NCI-H1436 treated with DMSO at 0.1 percent for 48 hours (cell line): ENCODE measurements at places on chromosomes 11 and 22.

- no peak for DNase-seq
These were observed 21.4 kb upstream of the FGF3 start for GRCh38 chr11:69840371-69841169.

DNA sequence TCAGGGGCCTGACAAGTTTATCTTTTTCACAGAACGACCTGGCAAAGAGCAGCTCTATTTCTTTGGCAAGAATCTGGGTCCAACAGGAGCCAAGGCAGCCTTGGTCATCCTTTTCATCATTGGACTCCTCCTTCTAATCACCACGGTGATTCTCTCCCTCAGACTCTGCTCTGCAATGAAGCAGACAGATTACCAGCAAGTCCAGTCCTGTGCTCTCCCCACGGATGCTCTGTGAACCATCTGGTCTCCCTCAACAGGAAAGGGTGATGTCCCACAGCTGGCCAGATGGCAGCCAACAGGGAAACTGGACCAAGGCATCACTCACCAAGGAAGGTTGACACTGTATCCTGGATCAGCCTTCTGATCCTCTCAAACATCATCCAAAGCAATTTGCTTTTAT is 17.0 kb upstream of the PANX1 start:
- no peak for DNase-seq

DNA sequence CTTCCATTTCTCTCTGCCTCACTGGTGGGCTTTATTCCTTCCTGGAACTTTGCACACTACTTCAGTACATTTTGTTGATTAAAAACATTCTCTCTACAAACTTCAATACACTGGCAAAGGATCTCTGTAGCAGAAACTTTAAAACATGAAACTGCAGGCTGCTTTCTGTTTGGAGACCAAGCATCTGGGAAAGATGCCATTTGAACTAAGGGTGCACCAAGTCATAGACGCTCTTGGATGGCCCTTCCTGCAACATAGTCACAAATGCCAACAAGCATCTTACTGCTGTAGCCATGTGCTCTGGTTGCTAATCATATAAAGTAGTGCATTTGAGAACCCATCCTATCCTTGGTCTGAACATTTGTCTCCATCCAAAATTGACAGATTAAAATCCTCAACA is 56.4 kb downstream of the SNX19 start:
- DNase-seq, result no peak

- no peak for DNase-seq
These were observed 11.9 kb downstream of the HIRA start for GRCh38 chr22:19419464-19420178.

DNA sequence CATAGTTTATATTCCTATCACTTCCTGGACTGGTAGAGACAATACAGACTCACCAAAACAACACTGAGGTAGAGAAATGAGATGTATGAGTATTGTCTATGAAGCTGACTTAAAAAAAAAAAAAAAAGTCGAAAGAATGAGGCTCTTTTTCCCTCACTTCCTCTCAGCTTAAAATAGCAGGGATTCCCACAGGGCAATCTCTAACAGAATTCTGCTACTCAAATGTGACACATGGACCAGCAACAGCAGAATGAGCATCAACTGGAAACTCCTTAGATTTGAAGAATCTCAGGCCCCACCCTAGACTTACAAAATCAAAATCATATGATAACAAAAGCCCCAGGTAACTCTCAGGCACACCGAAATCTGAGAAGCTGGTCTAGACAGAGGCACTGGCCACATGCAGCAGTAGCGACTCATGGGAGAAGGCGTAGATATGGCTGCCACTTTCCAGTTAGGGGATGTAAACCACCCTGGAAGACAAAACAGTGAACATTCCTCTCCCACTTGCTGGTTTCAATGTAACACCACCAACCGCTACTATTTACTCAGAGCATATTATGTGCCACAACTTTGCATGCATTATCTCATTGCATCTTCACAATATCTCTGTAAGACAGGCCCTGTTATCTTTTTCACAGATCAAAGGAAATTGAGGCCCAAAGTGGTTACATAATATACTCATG is 128.0 kb downstream of the RBFOX2 start:
- no peak for DNase-seq

DNA sequence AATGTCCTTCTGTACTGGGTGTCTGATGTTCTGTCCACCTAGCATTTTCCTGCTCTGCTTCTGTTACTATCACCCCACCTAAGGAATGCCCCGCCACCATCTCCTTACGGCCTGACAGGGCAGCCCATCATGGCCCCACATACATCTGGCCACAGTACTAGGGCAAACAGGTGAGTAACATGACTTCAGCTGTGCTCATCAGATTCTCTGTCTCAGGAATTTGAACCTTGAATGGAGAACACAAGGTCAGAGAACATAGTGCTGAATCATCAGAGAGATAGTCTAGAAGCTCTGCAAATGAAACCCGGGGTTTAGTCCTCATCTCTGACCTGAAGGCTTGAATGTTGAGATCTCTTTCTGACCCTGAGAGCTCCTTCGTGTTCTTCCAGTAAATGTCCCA is 32.4 kb downstream of the ZC3H12C start:
- no peak for DNase-seq

- peak; percentile 51 for DNase-seq
These were observed 21.8 kb upstream of the RRM1 start for GRCh38 chr11:4072668-4073285.

DNA sequence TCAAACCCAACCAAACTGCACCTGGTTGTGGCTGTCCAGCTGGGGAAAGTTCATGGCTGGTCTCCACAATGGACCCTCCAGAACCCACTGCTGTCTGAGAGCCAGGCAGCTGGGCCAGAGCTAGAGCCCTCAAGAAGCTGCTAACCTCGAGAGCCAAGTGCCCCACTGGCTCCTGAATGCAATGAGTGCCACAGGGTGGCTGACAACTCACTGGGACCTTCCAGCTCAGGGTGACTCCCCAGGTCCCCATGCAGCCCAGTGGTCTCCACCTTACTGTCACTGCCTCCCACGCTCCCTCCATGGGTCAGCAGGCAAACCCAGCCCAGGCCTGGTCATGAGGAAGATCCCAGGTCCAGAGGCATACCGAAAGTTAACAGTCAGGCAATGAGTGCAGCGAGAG is 8.0 kb upstream of the CHST1 start:
- DNase-seq, result no peak

GRCh38 chr11:34381775-34382174 is 24.0 kb upstream of the ABTB2 start:
- no peak for DNase-seq

DNA sequence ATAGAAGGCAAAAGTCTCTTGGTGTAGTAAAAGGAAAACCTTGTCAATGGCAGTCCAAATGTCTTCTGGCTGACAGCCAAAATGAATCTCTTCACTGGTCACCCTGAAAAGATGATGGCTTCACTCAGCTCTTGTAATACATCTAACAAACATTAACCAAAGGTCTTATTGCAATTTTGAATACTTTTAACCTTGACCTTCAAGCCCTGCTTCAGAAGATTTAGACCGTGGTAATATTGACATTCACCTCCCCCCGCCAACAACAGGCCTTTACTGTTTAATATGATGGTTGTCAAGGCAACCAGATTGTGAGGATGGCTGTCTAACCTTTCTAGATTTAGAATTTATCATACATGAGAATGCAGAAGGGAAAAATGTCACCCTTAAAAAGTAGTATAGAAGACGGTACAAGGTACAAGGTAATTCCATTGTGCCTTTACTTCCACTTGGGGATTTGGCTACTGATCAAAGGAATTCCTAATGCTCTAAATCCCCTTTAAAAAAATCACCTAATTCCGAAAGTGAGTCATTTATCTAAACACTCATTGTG is 342.3 kb downstream of the LARGE1 start:
- DNase-seq, result no peak

DNA sequence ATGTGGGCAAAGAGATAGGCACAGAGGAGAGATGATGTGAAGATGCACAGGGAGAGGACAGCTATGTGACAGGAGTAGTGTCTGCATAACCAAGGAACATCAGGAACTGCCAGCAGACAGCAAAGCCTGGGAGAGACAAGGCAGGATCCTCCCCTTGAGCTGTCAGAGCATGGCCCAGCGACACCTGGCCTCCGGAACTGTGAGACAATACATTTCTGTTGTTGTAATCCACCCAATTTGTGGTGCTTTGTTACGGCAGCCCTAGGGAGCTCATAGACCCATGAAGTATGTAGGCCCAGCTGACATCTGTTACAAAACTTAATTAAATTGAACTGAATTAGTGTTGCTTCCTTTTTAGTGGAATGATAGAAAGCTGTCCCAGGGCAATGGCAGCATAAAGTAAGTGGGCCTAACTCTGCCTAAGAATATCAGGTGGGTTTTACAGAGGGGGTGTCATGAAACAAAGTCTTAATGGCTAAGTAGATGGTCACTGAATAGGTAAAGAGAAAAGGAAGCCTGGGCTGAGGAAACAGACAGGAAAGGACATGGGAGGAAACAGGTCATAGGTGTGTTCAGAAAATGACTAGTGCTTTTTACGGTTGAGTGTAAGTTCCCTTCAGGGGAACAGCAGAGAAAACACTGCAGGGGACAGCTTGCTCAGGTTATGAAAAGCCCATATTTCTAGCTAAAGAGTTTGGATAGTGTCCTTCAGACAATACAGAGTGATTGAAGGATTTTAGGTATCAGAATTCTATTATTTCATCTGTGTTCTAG is 24.8 kb downstream of the RASSF10 start:
- DNase-seq, result no peak

- no peak for DNase-seq
These were observed 101.6 kb upstream of the RTL6 start for GRCh38 chr22:44599500-44600140.

- no peak for DNase-seq
These were observed 60.2 kb downstream of the SLN start for GRCh38 chr11:107651672-107652071.

GRCh38 chr11:57446055-57446454 is 14.3 kb upstream of the RTN4RL2 start:
- DNase-seq, result no peak

DNA sequence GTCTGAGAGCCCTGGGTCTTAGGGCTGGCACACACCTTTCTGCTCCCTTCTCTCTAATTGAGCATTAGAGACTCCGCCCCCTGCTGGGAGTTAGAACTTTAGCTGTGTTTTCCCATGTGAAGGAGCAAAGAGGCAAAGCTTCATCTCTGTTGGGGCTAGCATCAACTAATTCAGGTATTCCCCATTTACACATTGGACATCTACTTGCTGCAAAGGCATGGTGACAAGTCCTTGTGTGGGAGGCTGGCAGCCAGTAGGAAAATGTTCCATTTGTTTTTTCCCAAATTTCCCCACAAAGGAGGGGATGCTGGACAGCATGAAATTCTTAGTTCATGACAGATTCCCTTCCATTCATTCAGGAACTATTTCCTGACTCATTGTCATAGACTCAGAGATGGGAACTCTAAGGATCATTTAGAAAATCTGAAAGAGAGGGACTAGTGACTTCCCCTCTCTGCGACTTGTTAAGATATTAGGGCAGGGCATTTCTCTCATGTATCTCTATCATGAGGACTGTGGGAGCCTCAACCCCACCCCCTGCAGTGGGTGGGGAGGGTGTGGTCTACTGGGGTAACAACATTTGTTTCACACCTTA is 3.6 kb downstream of the CD44 start:
- DNase-seq, result no peak

DNA sequence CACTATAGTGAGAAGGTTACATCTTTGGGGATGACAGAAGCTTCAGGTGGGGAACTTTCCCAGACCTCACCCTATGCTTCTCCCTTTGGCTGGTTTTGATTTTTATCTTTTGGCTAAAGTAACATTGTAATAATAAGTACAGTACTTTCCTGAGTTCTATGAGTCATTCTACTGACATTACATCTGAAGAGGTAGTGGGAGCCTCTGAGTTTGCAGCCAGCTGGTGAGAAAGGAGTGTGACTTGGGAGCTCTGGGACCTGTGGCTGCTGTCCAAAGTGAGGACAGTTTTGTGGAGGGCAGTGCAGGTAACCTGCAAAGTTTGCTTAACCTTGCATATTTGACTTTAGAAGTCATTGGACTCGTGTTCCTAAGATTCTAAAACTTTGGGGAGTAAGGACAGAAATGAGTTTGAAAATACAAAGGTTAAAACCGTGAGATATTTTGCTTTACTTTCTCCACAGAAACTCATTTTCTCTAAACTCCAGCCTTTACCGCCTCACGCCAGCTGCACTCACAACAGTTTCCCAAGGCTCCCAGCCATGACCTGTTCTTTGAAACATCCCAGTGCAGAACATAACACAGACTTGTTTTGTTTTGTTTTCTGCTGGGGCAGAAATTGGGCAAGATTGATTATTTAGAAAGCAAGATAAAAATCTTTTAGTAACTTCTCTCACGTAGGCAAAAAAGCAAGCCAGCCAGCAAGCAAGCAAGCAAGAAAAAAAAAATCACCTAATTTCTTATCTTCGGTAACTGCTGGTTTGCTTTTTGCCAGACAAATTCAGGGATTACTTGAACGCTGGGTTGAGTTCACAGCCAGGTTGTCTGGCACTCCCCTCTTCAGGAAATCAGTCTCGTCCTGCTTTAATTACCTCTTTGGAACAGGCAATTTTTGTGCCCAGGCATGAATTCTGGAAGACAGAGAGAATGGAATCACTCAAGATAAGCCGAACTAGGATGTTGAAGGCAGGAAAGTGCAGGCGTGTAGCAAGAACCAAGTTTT is 478.3 kb upstream of the ISX start:
- DNase-seq, result no peak

DNA sequence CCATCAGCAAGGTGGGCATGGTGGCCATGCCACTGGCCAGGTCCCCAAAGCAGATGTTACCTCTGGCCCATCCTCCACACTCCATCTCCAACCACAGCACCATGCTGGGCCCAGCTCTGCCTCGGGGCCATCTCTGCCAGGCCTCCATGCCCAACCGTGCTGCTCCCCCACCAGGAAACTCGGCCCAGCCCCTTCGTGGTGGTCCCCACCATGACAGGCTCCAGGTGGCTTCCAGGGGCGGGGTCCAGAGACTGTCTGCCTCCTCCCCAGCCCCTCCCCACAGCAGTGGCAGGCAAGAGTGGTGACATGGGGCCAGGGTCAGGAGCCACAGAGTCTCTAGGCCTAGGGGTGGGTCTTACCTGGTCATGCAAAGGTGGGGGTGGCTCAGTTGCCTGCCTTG is 27.3 kb downstream of the OR10D3 start:
- DNase-seq, result no peak

GRCh38 chr11:6455070-6455469 is 14.3 kb upstream of the HPX start:
- DNase-seq, result peak; percentile 13

GRCh38 chr22:28771195-28771791 is 1.2 kb upstream of the CCDC117 start:
- DNase-seq, result no peak
